Spleen (tissue), 13 donors: ENCODE measurements at places on chromosomes 1 and 21. TPM values are rescaled to one million over a fixed set of nuclear protein-coding genes. Genes with fewer than 3 reads are reported as not detected.

- DNase-seq = no peak
Observed at GRCh38 chr1:61392409-61393242, 310.3 kb downstream of the NFIA start.

DNA sequence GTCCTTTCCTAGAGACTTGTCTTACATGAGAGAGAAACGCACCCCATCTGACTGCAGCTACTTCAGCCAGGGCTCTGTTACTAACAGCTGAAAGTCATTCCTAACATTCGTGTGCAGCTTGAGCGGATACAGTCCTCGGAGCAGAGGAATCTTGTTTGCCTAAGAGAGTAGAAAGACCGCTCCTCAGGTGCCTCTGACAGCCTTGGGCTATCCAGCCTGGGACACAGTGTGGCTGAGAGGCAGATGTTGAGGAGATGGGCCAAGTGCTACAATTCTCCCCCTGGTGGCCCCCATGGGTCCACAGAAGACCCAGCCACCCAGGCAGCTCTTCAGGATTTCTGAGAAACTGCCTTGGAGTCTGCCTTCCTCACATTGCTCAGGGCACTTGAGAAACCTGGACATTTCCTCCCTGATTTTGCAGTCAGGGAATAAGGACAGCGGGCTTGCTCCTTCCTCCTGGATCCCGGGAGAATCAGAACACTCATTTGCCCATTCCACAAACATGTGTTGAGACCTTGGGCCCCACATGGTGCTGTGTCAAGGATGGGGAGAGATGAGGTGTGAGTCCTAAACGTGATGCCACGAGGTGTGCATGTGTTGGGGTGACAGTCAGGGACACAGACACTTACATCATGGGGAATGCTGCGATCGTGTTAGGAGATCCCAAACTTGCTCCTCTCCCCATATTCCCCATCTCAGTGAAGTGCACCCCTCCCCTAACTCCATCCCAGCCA lies 13.1 kb downstream of the TRIM62 start:
- DNase-seq = peak; percentile 39

DNA sequence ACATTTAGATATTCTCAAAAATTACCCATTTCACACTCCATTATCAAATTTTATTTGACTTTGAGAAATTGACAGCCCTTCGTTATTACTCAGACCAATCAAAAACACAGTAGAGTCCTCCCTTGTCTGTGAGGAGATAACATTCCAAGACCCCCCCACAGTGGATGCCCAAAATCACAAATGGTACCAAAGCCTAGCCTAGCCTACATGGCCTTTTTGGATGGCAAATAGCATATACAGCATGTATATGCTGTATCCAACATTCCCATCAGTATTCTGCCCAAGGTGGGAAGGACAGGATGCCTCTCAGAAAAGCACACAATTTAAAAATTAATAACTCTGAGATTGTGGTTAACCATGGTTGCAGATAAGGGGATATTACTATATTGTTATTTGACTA lies 17.3 kb downstream of the SFPQ start:
- DNase-seq = no peak

GRCh38 chr1:222867316-222867715 lies 52.5 kb downstream of the DISP1 start:
- DNase-seq = no peak

DNA sequence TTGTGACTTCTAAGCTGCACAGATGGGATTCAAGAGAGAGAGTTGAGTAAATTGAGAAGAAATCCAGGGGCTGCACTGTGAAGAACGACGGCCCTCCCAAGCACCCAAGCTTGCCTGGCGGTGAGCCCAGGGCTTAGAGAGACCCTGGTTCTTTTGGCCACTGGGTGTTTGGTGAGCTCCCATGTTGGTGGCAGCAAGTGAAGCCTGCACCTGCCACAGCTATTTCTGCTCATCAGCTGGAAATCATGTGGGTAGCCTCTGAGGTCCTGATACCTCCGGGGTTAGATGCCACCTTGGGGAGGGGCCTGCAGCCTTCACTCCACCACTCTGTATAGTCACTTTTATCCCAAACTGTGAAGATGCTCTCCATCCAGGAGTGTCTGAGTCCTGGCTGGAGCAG lies 6.2 kb upstream of the BTG2 start:
- peak; percentile 79 for DNase-seq

LCE2B gene
- total RNA-seq = not detected

SYDE2 gene
- 1.7 TPM for total RNA-seq

TMEM35B gene
- 31.2 TPM for total RNA-seq

NOC2L gene
- 45.2 TPM for total RNA-seq

BRINP3 gene
- total RNA-seq = not detected

NUDT17 gene
- 5.2 TPM for total RNA-seq
